ENCODE measurements at places on chromosomes 2 and 18.

DNA sequence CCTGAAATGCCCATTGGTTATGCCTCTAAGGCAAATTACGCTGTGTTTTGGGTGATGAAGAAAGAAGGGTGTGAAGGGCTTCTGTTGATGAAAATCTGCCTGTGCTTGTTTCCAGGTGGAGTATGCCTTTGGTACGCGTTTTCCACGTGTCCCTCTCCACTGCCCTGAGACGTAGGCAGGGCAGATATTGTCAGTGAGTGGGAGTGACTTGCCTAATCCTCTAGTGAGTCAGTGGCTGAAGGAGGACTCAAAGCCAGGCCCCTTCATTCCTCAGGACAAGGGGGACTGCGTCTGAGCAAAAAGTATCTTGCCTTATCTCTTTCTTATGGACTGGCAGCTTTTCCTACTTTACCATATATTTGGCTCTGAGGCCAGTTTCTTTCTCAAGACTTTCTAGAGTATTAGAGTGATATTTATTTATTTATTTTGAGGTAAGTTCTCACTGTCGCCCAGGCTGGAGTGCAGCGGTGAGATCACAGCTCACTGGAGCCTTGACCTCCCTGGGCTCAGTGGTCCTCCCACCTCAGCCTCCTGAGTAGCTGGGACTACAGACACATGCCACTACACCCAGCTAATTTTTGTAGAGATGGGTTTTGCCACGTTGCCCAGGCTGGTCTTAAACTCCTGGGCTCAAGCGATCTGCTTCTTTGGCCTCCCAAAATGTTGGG lies 10.2 kb downstream of the RALB start:
- H3K4me3 ChIP-seq = no peak overlapping the region
- H3K4me1 ChIP-seq = peaks cover 25% of the 10 kb centered on the region
- H3K27me3 ChIP-seq = no peaks in the 10 kb centered on the region

- H3K36me3 ChIP-seq = no peaks in the 10 kb centered on the region
- H3K4me1 ChIP-seq = no peaks in the 10 kb centered on the region
- no peak for DNase-seq
- no peaks in the 10 kb centered on the region for H3K27me3 ChIP-seq
- no peak overlapping the region for H3K4me3 ChIP-seq
Measured at GRCh38 chr2:128590309-128591021, 271.8 kb upstream of the HS6ST1 start.

DNA sequence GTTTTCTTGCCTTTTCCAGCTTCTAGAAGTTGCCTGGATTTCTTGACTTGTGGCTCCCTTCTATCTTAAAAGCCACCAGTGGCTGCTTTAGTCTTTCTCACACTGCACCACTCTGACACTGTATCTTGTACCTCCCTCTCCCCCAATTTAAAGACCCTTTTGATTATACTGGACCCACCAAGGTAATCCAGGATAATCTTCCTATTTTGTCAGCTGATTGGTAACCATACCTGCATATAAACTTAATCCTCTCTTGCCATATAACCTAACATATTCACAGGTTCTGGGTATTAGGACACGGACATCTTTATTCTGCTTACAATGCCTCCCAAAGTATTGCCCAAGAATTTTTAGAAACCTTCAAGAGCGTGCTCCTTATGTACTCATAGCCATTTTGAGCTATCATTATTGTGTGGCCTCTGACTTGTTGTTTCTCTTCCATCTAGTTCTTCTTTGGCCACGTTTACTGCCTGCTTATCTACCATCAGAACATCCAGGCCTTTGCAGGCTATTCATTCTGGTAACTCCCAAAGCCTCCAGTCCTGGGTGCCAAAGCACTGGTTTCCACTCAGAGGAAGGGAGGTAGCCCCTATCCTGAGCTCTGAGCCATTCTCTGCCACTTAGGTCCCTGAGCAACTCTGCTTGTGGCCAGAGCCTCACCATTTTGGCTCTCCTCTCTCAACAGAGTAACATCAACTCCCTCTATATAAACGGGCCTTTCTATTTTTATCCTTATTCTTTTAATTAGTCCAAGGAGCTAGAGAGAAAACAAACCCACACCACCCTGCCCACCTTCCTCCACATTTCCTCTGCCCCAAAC lies 70.8 kb downstream of the MYO3B start:
- no peak for DNase-seq
- H3K27ac ChIP-seq = no peak overlapping the region
- H3K27me3 ChIP-seq = peaks cover 17% of the 10 kb centered on the region
- H3K36me3 ChIP-seq = no peaks in the 10 kb centered on the region

DNA sequence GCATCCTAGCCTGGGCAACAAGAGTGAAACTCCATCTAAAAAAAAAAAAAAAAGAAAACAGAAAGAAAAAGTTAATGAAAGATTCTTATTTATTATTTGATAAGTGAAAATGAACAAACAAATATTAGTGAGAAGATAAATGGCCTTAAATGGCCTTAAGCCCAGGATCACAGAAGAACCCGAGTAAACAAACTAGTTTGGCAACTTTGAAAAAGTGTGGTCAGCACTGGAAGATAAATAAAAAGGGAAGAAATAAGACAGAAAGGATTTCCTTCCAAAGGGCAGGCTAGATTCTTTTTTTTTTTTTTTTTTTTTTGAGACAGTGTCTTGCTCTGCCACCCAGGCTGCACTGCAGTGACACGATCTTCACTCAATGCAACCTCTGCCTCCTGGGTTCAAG lies 692.4 kb downstream of the CPS1 start:
- no peak overlapping the region for H3K4me3 ChIP-seq
- no peaks in the 10 kb centered on the region for H3K27me3 ChIP-seq
- H3K27ac ChIP-seq = no peak overlapping the region
- H3K36me3 ChIP-seq = no peaks in the 10 kb centered on the region
- H3K4me1 ChIP-seq = no peaks in the 10 kb centered on the region

DNA sequence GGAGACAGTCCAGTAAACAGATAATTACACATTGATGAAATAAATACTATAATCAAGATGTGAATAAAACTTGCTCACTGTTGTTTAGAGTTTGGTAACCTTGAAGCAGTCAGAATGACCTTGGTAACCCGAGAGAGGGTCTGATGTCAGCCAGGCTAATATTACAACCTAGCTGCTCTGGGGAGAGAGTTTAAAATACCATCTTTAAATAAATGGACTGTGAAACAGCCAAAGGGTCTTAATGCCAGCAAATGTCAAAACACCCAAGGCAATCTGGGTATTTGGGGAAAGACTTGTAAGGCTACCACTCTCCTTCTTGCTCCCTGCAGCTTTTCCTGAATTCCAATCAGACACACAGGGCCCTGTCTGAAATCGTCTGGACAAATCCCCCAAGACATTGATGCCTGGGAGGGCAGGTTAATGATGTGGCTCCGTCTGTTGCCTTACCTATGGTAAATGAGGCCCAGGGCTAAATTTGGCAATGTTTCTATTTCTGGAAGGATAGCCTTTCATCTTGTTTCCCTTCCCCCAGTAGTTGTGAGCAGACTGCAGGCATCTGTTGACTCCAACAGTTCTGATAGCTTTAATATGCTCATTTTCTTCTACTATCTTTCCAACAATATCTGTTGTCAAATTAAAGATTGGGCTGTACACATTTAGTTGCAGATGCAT lies 43.0 kb upstream of the ITGB6 start:
- H3K36me3 ChIP-seq = no peaks in the 10 kb centered on the region
- peaks cover 5% of the 10 kb centered on the region for H3K27me3 ChIP-seq
- no peak for DNase-seq

DNA sequence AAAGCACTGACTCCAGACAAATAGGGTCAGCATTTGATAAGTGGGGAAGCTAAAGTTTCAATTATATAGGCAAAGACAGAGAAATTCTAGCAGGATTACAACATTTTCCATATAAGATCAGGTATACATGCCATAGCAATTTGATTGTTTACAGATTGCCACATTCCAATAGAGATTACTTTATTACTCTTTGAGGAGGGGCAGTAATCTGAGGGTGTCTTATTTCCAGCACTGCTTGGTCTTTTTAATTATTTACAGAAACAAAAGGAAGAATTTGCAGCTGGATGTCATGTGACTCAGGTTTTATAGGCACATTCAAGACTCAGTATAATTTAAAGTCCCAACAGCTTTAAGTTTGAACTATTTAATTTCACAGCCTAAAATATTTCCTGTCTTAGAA lies 42.5 kb upstream of the GPR39 start:
- no peak overlapping the region for H3K4me3 ChIP-seq
- no peak overlapping the region for H3K27ac ChIP-seq
- H3K4me1 ChIP-seq = no peaks in the 10 kb centered on the region
- H3K36me3 ChIP-seq = no peaks in the 10 kb centered on the region
- no peaks in the 10 kb centered on the region for H3K27me3 ChIP-seq

- H3K4me3 ChIP-seq = peak overlapping the region; percentile 98
- H3K27ac ChIP-seq = peak overlapping the region; percentile 99
- peaks cover 4% of the 10 kb centered on the region for H3K27me3 ChIP-seq
Measured at GRCh38 chr2:38750011-38750890, 910 bp downstream of the SRSF7 start.

DNA sequence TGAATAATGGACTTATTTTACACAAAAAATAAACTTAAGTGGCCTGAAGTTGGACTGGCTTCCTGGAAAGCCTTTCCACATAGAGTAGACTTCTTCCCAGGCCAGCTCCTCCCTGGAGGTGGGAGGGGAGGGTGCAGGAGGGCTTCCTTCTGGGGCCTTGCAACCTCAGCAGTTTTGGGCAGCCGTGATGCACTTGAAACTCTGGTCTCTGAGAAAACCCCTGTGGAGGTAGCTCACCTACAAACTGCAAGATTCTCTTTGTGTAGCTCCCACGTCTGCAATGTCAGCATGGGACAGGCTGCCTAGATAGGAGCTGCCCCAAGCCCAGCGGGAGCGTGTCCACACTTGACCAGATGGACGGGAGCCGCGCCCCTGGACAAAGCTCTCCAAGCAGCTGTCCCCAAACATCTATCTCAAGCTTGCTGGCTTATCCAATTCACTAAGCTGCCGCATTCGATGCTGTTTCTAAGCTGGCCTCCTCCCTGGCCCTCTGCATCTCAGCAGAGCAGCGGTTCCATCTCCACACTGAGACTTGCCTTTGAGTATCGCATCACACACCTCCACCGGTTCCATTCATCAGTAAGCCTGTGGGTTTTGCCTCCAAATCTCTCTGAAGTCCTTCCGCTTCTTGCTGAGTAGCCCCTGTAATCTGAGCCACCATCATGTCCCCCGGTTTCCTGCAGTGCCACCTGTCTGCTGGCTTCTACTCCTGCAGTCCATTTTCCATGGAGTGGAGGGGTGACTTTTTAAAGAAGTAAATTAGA lies 1.6 kb upstream of the LPIN1 start:
- peaks cover 59% of the 10 kb centered on the region for H3K4me1 ChIP-seq
- peak overlapping the region; percentile 42 for H3K4me3 ChIP-seq
- H3K27me3 ChIP-seq = peaks cover 4% of the 10 kb centered on the region

DNA sequence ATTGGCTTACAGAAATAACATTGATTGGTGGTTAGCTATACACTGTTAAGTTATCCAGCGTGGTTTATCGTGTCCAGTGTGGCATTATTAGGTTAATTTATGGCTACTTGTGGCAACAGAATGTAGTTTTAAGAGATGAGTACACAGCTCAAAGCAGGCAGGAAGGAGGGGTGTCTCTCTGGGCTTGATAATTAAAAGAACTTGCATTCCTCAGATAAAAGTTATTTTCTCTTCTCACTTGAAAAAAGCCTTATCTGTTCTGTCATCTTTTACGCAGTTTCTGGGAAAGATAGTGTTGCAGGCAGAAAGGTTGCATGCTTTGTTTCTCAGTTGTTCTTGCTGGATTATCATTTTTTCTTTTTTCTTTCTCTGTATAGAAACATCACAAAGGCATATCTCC lies 154.4 kb upstream of the COL3A1 start:
- no peak overlapping the region for H3K27ac ChIP-seq
- no peak overlapping the region for H3K4me3 ChIP-seq
- no peaks in the 10 kb centered on the region for H3K27me3 ChIP-seq
- no peaks in the 10 kb centered on the region for H3K36me3 ChIP-seq
- DNase-seq = no peak
- H3K4me1 ChIP-seq = no peaks in the 10 kb centered on the region

DNA sequence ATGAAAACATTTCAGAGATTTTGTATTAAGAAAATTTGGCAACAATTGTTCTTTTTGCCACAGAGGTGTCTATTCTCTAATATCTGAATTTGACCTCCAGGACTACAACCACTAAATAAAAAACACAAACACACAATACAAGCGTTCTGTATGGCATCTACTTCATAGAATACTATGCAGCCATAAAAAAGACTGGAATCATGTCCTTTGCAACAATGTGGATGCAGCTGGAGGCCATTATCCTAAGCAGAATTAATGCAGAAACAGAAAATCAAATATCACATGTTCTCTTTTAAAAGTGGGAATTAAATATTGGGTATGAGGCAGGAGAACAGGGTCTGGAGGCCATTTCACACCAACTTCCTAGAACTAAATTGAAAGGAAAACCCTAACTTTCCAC lies 19.5 kb downstream of the SLC25A12 start:
- H3K4me1 ChIP-seq = peaks cover 15% of the 10 kb centered on the region
- peaks cover 34% of the 10 kb centered on the region for H3K36me3 ChIP-seq
- no peak overlapping the region for H3K27ac ChIP-seq
- H3K4me3 ChIP-seq = no peak overlapping the region
- no peaks in the 10 kb centered on the region for H3K27me3 ChIP-seq

GRCh38 chr2:239608260-239608659 lies 207.4 kb upstream of the HDAC4 start:
- H3K4me1 ChIP-seq = no peaks in the 10 kb centered on the region
- H3K27ac ChIP-seq = no peak overlapping the region
- peaks cover 39% of the 10 kb centered on the region for H3K27me3 ChIP-seq
- no peak overlapping the region for H3K4me3 ChIP-seq
- no peak for DNase-seq

DNA sequence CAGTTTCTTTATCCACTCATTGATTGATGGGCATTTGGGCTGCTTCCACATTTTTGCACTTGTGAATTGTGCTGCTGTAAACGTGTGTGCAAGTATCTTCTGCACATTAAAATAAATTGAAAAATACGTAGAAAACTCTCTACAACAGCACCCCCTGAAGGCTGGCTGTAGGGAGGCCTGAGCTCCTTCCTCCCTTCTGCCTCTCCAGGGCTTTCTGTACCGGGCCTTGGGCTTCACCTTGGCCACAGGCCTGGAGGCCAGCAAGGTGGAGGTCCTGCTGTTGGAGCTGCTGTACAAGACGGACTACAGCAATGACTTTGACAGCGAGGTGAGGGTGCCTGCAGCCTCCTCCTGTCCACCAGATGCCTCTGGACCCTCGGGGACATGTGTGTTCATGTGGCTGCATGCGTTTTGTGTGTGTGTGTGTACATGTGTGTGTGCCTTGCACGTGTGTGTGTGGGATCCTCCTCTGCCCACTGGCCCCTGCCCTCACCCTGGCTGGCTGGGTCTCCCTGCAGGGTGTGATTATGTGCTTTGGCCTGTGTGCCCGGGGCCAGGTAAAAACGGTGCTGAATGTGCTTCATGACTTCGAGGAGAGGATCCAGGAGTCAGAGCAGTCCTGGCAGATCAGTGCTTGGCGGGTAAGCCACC lies 29.2 kb downstream of the MROH2A start:
- H3K4me1 ChIP-seq = no peaks in the 10 kb centered on the region
- H3K36me3 ChIP-seq = no peaks in the 10 kb centered on the region
- no peak overlapping the region for H3K27ac ChIP-seq
- DNase-seq = peak; percentile 15

GRCh38 chr2:63651356-63651755 lies 62.6 kb downstream of the MDH1 start:
- H3K36me3 ChIP-seq = no peaks in the 10 kb centered on the region
- H3K4me1 ChIP-seq = no peaks in the 10 kb centered on the region
- no peak for DNase-seq
- peaks cover 4% of the 10 kb centered on the region for H3K27me3 ChIP-seq
- no peak overlapping the region for H3K4me3 ChIP-seq
- no peak overlapping the region for H3K27ac ChIP-seq

- H3K27me3 ChIP-seq = no peaks in the 10 kb centered on the region
- no peaks in the 10 kb centered on the region for H3K36me3 ChIP-seq
- no peak overlapping the region for H3K27ac ChIP-seq
- H3K4me3 ChIP-seq = no peak overlapping the region
Measured at GRCh38 chr2:95234286-95234785, 27.0 kb downstream of the ZNF892 start.

GRCh38 chr2:130966149-130966774 lies 127.0 kb downstream of the FAM168B start:
- peaks cover 68% of the 10 kb centered on the region for H3K27me3 ChIP-seq
- H3K4me1 ChIP-seq = peaks cover 11% of the 10 kb centered on the region
- no peak overlapping the region for H3K27ac ChIP-seq

Measured in activated naive CD4-positive, alpha-beta T cell treated with anti-CD3 and anti-CD28 coated beads, Interleukin-2, amount 10 ng/mL, durations not matched to agents 7 days and 5 days (primary cell).